MV-4-11 (cell line): ENCODE measurements at places on chromosomes 16 and 17.
A peak's percentile ranks its signal among the peaks of the same experiment; 100 is the strongest.

- DNase-seq: no peak
Measured at GRCh38 chr17:51610155-51610554, 349.8 kb downstream of the UTP18 start.

DNA sequence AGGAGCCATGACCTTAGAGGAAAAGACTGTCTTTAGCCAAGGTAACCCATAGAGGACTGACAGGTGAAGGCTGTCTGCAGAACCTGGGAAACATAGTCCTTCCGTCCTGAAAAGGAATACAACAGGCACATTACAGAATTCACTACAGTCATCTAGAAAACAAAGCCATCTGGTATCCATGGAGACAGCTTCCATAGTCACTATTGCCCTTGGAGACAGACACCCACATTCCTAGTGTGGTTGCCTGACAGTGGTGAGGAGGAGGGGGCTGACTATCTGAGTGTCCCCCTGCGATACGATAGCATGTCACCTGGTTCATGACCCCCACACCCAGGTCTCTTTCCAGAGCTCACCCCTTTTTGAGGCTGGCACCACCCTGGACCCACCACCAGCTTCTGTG lies 254.7 kb downstream of the CDH13 start:
- no peak for DNase-seq

- no peak for DNase-seq
Measured at GRCh38 chr16:84253173-84253572, 13.4 kb upstream of the KCNG4 start.

DNA sequence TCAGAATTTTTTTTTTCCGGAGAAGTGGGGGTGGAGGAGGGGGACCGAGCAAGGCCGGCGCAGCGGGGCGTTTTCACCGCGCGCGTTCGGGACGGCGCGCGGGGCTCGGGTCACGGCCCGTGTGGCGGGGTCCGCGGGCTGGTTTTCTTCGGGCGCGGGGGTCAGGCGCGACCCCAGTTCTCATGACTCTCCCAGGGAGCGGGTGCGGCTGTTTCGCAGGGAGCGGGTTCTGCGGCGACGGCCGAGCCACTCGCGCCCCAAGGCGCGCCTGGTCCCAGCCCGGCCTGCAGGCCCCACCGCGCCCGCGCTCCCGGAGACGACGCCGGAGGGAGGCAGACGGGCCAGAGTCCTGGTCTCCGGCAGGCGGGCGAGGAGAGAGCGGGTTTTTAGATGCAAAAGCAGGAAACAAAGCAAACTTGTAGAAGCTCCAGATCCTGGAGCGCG lies 1.0 kb downstream of the BAHCC1 start:
- no peak for DNase-seq

GRCh38 chr16:31223044-31223443 lies 6.1 kb upstream of the PYDC1 start:
- DNase-seq: no peak

GRCh38 chr16:68289621-68290329 lies 21.0 kb downstream of the SLC7A6OS start:
- peak; percentile 89 for DNase-seq

DNA sequence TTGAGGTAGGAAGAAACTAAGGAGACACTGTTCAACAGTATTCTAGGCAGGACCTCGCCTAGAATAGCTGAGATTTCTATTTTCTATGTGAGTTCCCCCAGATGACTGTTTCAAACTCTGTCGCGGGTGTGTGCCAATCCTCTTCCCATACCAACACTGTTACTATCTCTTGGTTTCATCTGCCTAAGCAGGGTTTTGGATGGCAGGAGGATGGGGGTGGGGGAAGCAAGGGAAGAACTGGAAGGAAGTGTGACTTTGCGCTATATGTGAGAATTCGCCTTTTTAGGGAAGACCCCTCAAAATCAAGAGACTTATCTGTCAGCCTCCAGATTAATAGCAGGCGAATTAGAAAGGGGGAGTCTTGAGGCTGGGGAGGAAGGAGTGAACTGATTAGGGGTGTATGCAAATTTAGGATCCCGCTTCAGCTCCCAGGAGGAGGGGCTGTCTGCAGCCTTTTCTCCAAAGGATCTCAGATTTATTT lies 521 bp upstream of the G6PC3 start:
- DNase-seq: peak; percentile 37

GRCh38 chr17:66822009-66822408 lies 12.9 kb upstream of the CACNG5 start:
- no peak for DNase-seq

GRCh38 chr16:7278636-7279035 lies 54.0 kb upstream of the RBFOX1 start:
- DNase-seq: no peak

DNA sequence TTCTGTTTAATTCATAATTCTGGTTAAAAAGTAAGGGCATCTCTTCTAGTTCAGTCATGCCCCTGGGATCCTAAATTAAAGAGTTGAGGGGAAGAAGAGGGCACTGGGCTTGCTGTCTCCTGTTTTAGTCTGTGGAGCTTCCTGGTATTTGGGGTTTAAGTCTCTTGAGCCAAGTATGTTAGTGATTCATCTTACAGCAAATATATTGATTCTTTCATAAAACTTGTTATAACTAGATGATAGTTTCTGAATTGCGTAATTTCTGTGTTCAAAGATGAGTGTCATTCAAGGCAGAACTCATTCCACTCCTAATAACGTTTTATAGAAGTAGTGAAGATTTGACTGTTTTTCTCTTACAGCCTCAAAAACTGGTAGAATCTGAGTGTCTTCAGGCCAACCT lies 1.7 kb downstream of the TXNDC17 start:
- peak; percentile 2 for DNase-seq

- no peak for DNase-seq
Measured at GRCh38 chr17:12790249-12791106, 1.2 kb downstream of the ARHGAP44 start.

DNA sequence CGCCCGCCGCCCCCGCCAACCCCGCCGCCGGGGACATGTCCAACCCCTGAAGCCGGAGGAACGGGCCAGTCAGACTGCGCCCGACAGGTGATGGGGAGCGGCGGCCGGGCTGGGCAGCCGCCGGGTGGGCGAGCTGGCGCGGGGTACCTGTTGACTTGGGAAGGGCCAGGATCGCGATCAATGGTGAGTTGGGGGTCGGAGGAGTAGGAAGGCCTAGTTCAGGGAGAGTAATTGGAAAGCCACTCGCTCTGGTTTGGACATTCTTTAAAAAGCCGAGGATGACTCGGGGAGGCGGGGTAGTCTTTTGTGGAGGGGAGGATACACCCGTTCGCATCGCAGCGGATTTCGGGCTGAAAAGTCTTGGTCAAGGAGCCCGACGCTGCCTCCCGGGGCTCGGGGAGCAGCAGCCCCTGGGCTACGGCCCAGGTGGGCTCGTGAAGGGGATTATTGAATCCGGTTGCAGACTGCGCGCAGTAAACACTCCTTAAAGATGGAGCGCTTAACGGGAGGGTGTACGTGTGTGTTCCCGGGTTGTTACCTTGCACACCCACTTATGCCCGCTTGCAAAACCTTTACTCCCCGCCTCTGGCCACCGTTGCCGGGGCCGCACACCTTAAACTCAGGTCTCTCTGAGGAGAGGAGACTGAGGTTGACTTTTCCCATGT lies 123.8 kb downstream of the GOSR1 start:
- DNase-seq: no peak

DNA sequence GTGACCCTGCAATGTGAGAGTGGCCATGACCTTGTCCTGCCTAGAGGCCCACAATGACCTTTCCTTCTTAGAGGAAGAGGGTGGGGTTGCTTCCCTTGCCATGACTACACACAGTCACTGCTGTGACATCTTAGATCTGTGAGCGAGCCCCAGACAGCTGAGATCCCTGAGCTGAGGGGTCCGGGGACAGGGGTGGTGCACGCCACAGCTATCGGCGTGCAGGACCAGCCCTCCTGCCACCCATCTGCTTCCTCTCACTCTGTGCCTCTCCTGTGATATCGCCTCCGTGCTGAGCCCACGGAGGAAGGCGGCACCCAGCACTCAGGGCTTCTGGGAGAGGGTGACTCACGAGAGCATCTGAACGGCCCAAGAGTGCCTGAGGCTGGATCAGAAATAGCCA lies 35.2 kb downstream of the KIAA0513 start:
- no peak for DNase-seq

GRCh38 chr17:3944485-3945388 lies 19.5 kb downstream of the ATP2A3 start:
- DNase-seq: no peak

- DNase-seq: no peak
Measured at GRCh38 chr17:2183346-2183745, 120.2 kb downstream of the SMG6 start.

GRCh38 chr16:10103700-10104099 lies 78.5 kb downstream of the GRIN2A start:
- DNase-seq: peak; percentile 45

DNA sequence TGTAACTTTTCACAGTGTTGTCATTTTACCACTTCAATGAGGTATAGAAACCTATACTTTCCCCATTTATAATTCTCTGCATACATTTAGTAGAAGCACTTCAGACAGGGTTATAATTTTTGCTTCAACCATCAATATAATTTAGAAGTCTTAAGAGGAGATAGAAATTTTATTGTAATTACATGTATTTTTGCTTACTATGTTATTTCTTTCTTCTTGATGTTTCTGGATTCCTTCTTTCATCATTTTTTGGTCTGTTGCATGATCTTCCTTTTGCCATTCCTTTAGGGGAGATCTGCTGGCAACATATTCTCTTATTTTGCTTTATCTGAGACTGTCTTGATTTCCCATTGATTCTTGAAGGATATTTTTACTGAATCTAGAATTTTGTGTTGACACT lies 31.1 kb downstream of the SPECC1 start:
- DNase-seq: no peak

DNA sequence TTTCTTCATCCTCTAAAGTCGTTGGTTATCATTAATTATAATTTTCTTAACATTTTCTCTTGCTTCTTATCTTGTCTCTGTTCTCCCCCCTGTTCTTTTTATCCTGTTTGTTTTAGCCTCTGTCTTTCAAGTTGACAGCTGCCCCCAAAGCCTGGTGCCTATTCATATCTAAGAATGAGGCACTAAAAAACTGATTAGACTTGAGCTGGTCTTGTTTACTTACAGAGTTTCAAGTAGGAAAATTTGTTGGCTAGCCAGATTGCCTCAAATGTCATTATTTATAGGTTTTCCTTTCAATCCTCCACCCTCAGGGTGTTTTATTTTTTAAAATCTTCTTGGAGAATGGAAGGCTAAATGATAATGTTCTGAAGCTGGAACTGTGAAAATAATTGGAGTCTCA lies 236.0 kb downstream of the UTP18 start:
- no peak for DNase-seq

DNA sequence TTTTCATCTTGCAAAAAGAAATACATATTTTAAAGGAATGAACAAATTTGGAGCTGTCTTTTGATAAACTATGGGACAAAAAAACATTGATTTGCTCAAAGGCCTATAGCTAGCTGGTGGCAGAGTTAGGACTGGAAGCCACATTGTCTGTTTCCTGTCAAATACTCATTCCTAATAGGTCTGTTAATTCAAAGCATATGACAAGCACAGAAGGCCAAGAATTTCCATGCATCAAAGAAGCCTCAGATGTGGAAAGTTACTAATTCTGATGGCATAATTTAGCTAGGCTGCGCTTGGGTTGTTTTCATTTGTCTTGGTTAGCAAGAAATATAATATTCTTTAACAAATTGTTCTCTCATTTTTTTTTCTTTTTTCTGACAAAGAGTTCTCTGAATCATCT lies 98.0 kb downstream of the CDK5R1 start:
- DNase-seq: no peak

DNA sequence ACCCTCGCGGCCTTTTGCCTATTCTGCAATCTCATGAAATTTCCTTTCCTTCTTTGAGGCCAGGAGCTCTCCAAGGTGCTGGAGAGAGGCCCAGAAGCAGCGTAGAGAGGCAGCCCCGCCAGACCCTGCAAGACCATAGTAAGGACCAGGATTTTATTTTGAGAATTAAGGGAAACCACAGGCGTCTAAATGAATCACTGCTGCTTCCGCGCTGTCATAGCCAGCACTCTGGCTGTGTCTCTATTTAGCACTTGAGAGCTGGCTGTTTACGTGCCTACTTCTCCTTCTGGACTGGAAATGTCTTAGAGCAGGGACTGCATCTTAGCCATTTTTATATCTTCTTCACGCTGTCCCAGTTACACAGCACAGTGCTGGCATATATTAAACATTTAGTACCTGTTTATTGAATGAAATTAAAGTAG lies 37.6 kb upstream of the PIRT start:
- DNase-seq: peak; percentile 63

DNA sequence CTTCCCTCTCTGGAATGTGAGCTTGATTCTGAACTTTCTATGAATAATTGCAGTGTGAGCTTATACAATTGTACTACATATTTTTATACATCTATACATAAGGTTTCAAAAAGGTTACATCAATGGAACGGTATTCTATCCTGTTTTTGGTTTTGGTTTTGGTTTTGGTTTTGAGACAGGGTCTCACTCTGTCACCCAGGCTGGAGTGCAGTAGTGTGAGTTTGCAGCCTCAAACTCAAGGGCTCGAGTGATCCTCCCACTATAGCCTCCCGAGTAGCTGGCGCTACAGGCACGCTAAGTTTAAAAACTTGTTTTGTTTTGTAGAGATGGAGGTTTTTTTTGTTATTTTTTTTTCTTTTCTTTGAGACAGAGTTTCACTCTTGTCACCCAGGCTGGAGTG lies 1.1 kb downstream of the CTRB1 start:
- no peak for DNase-seq

DNA sequence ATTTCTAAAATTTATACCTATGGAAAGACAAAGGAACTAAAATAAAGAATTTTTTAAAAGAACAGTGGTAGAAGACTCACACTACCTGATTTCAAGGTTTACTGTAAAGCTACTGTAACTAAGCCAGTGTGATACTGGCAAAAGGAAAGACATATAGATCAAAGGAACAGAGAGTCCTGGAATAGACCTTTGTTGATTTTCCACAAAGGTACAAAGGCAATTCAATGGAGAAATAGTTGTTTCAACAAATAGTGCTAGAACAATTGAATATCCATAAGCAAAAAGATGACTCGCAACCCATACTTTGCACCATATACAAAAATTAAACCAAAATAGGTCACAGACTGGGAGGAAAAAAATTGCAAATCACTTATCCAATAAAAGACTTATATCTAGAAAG lies 36.7 kb downstream of the MYH10 start:
- no peak for DNase-seq

GRCh38 chr16:57349212-57350031 lies 9.2 kb upstream of the CCL22 start:
- DNase-seq: peak; percentile 77

DNA sequence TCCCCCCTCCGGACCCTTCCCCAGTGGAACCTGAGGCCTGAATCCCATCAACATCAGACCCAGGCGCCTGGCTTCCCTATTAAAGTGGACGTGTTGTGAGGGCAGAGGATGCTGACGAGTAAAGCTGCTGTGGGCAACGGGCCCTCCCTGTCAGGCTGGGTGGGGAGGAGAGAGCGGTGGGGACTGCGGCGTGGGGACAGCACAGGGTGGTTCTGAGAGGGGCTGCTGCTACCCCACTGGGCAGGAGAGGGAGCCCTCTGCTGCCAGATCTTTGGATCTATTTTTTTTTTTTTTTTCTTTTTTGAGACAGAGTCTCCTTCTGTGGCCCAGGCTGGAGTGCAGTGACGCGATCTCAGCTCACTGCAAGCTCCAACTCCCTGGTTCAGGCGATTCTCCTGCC lies 5.9 kb downstream of the CA5A start:
- peak; percentile 40 for DNase-seq

GRCh38 chr16:81313701-81314602 lies 810 bp upstream of the GAN start:
- DNase-seq: no peak

- DNase-seq: no peak
Measured at GRCh38 chr16:29804020-29804419, 2.3 kb upstream of the MAZ start.

GRCh38 chr16:79843631-79844043 lies 243.1 kb upstream of the MAF start:
- no peak for DNase-seq

- DNase-seq: no peak
Measured at GRCh38 chr16:22370038-22370820, 4.2 kb downstream of the CDR2 start.
